ENCODE measurements at places on chromosomes 11 and 22.

DNA sequence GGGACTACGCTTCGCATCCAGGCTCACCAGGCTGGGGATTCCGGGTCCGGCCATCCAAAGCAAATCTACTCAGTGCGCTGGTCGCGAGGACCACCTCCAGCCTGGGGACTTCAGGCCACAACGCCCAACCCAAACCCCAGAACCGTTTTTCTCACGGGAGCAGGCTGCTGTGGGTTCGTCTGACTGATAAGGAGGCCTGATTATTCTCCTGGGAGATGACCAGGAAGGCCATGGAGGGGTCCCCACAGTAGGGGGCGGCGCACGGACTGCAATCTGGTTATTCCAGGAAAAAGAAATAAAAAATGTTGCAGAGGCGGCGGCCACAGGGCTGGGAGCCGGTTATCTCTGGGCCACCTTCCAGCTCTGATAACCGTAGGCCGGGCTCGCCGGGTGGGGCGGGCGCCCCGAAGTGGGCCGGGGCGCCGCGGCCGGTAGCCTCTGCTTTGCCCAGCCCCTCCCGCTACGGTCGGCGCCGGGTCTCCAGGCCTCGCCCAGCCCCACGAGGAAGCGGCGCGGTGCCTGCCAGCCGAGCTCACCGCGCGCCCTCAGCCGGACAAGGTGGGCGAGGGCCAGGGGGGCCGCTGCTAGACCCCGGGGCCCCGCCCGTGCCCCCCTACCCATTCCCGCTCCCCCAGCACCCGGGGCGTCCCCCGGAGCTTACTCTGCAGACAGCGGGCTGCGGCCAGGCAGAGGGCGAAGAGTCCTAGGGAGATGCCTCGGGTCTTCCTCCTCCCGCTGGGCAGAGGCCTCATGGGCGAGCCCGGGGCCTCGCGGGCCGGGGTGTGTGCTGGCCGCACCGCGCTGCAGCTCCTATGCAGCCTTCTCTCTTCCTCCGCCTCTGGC, 446 bp downstream of the VSTM5 start:
- no peak for DNase-seq

DNA sequence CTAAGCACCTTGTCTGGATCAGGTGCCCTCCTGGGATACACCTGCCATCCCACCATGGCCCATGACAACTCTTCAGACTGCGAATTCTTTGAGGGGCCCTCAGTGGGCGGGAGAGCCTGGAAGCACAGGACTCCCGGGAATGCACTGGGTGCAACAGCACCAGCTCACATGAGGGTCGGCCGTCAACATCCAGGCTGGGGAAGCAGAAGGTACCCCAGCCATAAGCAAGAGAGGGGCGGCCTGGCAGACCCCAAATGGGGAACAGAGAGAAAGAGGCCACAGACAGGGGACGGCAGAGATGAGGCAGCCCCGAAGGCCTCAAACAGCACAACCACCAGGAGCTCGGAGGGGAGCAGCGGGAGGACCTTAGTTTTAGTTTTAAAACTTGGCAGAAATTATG, 94.4 kb downstream of the PHF21B start:
- no peak for DNase-seq

DNA sequence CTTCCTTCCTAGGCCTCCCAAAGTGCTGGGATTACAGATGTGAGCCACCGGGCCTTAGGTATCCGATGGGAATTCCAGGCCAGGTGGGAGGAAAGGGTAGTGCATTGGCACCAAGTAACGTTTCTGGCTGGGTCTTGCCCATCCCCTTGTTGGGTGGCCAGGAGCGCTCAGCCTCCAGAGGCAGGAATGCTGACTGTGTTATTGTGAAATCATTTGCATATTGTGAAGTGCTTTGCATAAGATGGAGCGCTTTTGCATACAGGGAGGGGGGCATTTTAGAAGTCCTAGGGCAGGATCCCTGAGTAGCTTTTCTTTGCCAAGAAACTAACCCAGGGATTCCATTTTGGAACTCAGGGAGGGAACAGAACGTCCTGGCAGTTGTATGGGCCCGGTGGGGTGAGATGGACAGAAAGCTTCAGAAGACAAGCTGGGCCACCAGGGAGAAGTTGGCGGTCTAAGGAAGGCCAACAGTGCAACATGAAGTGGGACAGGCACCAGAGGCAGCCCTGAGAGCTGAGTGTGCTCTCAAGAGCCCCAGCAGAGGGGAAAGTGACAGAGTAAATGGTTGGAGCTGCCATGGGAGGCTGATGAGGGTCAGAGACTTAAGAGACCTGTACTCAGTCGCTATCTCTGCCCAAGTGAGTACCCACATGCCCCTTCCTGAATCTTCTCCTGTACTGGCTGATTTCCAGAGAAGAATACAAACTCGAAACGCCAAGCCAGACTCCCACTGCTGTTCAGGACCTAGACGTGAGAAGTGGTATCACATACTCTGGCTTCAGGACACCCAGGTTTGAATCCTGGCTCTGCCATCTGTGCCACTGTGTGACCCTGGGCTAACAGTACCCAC, 1.3 kb upstream of the SLC39A13 start:
- DNase-seq = no peak

GRCh38 chr11:64649291-64649697, 58.3 kb downstream of the SLC22A12 start:
- DNase-seq = no peak

GRCh38 chr11:37957717-37958116, 1359.7 kb upstream of the RAG2 start:
- DNase-seq = no peak

DNA sequence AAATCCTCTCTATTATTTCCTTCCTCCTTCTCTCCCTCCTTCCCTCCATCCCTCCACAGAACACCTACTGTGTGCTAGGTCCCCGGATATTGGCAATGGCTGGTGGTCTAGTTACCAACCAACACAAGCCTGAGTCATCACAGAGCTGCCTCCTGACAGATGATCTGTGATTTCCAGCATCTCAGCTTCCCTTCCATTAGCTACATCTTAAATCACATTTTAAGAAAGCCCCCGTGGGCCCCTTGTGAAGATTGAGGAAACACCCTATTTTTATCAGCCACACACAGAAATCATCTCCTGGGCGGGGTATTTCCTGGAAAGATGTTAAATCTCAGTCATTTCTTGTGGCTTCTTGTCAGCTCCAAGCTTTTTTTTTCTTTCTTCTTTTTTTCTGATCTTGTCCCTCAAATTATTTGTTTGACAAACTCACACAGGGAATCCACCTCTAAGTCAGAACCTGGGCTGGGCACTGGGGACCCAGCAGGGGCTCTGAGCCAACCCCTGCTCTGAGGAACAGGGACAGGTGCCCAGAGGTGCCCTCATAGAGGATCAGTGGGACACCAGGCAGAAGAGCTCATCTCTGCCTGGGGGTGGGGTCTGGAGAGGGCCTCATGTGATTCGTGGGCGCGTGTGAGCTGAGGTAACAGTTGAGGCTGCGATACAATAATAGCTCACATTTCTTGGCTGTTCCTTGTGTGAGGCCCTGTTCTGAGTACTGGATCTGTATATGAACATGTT, 42.4 kb downstream of the CACNA1I start:
- no peak for DNase-seq

DNA sequence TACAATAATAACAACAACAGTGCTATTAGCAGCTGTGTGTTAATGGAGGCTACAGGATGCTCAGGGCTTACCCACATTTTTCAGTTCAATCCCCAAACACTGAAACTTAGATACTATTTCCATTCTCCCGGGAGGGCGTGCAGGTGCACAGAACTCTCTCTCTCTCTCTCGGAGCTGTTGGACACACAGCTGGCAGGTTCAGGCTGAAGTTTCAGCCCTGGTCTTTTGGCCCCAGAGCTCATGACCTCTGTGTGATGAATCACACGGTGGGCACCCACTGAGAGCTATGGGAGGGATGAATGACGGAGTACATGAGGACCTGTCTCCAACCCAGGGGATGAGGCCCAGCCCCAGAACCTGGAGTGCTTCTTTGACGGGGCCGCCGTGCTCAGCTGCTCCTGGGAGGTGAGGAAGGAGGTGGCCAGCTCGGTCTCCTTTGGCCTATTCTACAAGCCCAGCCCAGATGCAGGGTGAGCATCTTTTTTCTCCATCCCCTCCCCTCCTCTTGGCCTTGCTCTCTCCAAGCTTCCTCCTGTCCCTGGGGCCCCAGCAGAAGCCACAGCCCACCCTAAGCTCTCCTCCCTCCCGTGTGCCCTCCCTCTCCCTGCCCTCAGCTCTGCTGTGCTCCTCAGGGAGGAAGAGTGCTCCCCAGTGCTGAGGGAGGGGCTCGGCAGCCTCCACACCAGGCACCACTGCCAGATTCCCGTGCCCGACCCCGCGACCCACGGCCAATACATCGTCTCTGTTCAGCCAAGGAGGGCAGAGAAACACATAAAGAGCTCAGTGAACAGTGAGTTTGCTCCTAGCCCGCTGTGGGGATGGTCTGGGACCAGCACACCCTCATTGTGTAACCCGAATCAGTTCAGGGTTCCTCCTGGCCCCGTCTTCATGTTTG, 16.9 kb downstream of the CSF2RB start:
- DNase-seq = no peak

DNA sequence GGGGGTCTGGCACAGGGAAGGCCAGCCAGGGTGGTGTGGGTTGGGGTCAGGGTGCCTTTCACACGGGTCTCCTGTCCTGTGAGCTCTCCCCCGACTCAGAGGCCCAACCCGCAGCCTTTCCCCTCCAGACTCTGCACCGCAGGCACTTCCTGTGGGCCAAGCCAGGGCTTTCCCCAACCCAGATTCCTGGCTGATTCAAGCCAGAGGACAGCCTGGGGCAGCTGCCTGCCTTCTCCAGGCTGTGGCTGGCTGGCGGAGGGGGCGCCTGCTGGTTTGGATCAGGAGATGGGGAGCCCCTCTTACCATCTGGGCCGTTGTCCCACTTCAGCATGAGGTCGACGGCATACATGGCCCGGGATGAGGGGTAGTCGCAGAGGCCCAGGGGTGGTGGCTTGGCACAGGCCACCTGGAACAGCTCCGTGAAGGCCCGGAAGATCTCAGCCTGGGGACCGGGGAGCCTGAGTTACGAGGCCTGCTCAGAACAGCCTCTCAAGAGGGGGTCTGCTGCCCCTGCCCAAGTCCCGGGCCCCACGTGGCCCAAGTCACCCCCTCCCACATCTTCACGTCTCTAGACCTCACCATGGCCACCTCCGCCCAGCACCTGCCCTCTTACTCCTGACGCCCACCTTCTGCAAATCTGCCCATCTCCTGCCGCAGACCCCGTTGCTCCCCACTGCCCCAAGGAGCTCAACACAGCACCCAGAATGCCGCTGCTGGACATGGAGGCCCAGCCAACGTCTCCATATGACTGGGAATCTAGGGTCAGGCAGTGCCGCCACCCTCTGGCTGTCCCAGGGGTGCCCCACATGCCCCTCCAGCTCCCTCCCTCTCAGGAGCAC, 17.3 kb downstream of the TSPO start:
- DNase-seq = no peak

DNA sequence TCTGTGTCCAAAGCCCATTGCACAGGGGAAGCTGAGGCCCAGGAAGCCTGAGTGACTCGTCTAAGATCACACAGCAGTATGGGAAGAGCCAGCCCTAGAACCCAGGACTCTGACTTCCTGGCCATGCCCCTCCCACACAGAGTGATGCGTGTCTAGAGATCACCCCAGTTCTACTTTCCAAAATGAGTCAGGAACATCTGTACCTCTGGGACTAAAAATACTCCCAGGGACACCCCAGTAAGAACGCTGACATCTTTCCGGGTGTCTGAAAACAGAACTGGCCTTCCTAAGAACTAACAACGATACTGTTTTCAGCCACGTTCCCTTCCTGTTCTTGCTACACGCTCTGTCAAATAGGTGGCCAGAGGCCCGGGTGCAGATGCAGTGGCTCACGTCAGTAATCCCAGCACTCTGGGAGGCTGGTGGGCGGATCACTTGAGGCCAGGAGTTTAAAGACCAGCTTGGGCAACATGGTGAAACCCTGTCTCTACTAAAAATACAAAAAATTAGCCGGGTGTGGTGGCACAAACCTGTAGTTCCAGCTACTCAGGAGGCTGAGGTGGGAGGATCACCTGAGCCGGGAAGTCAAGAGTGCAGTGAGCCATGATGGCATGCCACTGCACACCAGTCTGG, 21.7 kb upstream of the PDGFB start:
- no peak for DNase-seq

DNA sequence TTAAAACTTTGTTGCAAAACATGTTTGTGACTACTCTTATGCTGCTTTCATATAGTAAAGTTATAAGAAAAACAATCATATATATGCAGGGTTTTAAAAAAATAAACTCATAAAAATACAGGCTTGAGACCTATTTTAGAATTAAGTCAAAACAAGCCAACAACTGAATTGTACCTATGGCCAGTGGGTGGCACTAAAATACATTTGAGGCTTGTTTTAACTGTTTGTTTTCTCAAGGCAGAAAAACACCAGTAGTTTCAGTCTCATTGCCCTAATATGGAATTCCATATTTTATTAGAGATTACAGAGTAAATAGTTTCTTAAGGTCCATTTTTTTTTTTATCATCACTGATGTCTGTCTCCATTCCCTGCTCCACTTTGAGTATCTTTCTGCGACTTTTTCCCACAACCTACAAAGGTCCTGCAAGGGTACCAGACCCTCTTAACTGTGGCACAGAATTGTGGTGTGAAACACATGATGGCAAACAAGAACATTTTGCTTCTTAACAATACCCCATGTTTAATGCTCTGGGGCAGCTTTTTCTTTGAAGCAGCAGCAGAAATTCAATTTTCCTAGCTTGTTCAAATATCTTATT, 8.5 kb upstream of the CCDC89 start:
- no peak for DNase-seq

GRCh38 chr11:118290923-118291322, 13.6 kb upstream of the CD3E start:
- no peak for DNase-seq

- no peak for DNase-seq
These were observed 490.8 kb downstream of the NELL1 start for GRCh38 chr11:21160140-21160539.

GRCh38 chr11:18321969-18322711, at the start of the genes GTF2H1 and HPS5:
Gene GTF2H1 (plus strand): TSS chr11:18322567. CDS start chr11:18333075, 10,508 bp downstream.
Gene HPS5 (minus strand): TSS chr11:18322140. CDS start chr11:18317858, 4,282 bp downstream.
- peak; percentile 81 for DNase-seq

DNA sequence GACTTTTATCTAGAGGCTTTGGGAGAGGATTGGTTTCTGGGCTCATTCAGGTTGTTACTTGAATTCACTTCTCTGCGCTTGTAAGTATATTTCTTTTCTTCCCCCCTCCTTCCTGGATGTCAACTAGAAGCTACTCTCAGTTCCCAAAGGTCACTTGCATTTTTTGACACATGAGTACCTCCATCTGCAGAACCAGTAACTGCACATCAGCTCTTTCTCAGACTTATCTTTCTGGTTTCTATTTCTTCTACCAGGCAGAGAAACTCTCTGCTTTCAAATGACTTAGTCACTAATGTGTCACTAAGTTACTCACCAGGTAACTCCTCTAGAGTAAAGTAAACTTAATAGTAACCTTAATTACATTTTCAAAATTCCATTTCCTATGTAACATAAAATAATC, 773.0 kb upstream of the LUZP2 start:
- no peak for DNase-seq

- DNase-seq = no peak
These were observed 37.5 kb upstream of the RTL6 start for GRCh38 chr22:44535362-44536095.

DNA sequence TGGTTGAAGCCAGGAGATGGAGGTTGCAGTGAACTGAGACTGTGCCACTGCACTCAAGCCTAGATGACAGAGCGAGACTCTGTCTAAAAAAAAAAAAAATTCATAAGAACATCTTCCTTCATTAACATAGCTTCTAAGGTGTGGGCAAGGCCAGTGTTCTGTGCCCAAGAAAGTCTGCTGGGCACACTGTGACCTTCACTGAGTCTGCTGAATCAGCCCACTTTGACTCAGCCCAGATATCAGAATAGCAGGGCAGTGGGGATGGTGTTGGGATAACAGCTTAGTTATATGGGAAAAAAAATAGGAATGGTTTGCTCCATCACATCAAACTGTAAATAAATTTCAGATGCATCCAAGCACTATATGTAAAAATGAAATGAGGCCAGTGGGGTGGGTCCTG, 32.4 kb upstream of the XBP1 start:
- DNase-seq = no peak
